GM13977 (cell line): ENCODE measurements at places on chromosomes 1 and 21.

DNA sequence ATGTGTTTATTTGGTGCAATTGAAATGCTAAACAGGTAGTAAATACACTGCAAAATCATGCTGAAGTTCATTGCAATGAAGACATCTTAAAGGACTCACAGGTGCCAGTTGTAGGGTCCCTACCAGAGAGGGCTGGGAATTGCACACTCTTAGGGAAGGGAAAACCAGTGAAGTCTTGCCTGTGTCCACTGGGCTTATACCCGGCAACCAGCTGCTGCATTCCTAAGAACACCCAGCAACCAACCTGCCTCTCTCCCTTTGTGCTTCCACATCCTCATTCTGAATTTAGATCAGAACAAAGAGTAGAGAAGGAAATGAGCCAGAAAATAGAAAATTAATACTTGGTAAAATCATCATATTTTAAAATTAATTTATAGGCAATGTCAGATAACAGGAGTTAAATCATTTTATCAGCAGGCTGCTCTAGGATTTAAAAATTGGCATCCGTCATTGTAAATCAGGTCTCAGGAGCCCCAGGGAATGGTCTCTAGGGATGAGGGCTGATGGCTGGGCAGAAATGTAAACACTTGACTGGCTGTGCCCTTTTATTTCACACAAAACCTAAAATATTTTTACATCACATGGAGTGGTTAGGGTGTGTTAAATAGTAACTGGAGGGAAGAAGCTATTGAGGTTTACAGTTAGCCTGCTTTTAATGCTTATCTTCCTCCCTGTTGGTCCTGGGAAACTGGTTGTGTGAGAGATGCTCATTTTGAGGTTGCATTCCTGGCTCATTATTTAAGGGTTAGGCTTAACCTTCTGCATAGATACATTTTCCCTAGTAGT, 31.3 kb downstream of the PTGFRN start:
- DNase-seq: no peak

GRCh38 chr1:78759881-78760280, 110.2 kb downstream of the IFI44 start:
- DNase-seq: no peak

GRCh38 chr1:155173478-155174323, at the start of gene TRIM46:
Gene TRIM46 (plus strand): TSS chr1:155173849. CDS start chr1:155173967, 118 bp downstream.
- DNase-seq: peak; percentile 83

DNA sequence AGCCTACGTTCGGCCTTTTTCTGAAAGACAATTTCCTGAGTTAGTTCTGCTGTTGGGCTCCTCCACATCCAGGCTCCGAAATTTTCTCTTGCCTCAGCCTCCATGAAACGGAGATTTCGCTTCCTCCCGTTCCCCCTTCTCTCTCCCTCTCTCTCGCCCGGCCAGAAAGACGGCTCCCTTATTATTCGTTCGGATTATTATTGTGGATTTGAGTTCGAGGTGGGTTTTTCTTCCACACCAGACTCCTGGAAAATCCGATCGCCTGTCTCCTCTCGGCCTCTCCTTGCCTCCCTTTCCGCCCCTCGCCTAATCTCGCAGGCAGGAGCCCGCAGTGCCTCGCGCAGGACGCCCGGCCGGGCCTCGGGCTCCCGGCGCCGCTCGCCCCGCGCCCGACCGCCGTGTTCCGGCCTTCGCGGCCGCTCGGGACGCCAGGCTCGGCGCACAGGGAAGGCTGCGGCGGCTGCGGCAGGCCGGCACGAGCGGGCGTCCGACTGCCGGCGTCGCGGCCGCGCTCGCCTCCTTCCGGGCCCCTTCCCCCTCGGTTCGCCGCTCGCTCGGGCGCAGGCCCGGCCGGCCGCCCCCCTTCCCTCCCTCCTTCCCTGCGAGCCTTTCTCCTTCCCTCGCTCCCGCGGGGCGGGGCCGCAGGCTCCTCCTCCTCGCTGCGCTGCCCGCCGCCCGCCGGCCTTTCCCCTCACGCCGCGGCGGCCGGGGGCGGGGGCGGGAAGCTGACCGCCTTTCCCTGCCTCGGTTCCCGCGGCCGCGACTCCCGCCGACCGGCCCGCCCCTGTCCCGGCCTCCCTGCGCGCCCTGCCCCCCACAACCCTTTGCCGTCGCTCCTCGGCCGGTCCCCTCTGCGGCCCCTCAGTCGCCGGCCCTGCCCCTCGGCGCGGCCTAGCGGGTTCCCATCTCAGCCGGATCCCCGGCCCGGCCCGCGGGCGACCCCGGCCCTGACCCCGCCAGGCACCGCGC, at the start of gene ARHGEF11:
Gene ARHGEF11, minus strand, starts transcription at position 493 of the 969 bp plus-strand sequence. CDS start 1,412 bp downstream, outside the sequence.
- peak; percentile 84 for DNase-seq

GRCh38 chr1:8742022-8742924, 75.2 kb downstream of the RERE start:
- DNase-seq: no peak

DNA sequence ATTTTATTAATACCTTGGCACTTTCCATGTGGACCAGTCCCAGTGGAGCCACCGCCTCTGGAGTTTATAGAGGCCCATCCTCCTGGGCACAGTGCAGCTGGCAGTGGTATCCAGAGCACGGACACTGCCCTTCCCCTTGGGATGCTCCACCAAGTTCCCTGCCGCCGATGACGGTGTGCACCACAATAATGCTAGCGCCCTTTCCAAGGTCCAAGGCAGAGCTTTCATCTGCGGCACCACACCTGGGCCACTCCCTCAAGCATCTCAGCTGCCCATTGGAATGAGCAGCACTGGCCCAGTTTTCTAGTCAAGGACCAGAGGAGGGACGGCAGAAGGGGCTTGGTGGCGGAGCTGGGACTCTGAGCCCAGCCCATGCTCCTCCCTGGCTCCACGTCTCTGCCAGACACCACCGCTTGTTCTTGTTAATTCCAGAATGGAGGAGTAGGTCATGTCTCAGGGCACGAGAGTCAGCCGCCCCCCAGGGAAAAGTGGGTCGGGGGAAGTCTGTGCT, 24.5 kb downstream of the SIM2 start:
- no peak for DNase-seq

DNA sequence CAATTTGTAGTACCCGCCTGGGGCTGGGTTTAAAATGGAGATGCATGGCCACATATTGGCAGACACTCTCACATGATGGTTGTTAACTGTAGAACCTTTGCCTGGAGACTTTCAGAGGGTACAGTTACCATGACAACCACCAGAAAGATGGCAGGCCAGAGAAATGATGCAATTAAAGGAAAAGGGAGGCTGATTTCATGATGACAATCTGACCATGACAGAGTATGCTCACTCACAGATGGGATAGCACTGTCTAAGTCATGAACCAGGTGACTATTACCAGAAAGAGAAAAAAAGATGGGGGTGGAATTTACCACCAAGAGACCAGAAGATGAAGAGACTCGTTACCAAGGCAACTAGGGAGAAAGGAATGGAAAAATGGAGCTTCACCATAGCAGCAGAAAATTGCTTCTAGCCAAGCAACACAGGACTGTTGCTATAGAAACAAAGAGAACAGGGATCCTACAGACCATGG, 3.5 kb upstream of the TRIT1 start:
- DNase-seq: no peak

DNA sequence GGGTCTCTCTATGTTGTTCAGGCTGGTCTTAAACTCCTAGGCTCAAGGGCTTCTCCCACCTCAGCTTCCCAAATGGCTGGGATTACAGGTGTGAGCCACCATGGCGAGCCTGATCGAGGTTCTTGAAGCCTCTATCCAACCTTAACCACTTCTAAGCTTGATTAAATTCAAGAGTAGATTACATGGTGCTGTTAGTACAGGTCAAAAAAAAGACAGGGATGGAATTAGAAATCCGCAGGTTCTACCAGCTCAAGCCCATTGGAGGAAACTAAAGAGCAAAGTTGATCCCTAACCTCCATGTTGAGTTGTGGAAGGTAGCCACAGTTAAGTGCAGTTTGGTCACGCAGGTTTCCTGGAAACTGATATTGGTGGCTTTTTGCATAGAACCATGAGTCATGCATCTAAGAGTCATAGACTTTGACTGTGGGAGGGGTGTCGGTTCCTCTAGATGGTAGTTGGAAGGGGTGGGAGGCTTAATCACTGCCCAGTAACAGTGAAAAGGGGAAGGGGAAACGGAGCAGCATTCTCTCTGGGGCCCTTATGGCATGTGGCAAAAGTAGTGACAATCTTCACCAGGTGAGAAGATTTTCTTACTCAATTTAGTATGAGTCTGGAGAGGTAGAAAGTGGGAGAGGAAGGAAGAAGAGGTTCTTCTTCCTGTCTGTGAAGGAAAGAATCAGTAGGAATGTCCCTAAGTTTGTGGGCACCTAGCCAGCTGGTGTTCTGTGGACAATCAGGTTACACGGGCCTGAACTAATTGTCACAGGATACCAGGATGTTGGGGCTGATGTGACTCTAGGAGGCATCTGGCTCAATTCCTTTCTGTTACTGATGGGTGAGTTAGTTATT, 7.0 kb downstream of the CD53 start:
- peak; percentile 25 for DNase-seq

- DNase-seq: no peak
Measured at GRCh38 chr1:100785470-100786052, 66.0 kb downstream of the VCAM1 start.

- DNase-seq: no peak
Measured at GRCh38 chr1:221865808-221866207, 123.9 kb upstream of the DUSP10 start.

GRCh38 chr1:92848201-92848600, 16.4 kb downstream of the RPL5 start:
- no peak for DNase-seq

- no peak for DNase-seq
Measured at GRCh38 chr1:186841599-186841998, 12.8 kb downstream of the PLA2G4A start.

- no peak for DNase-seq
Measured at GRCh38 chr1:180842052-180842451, 70.6 kb upstream of the KIAA1614 start.

- DNase-seq: peak; percentile 17
Measured at GRCh38 chr1:64933296-64934070, 32.9 kb downstream of the JAK1 start.

DNA sequence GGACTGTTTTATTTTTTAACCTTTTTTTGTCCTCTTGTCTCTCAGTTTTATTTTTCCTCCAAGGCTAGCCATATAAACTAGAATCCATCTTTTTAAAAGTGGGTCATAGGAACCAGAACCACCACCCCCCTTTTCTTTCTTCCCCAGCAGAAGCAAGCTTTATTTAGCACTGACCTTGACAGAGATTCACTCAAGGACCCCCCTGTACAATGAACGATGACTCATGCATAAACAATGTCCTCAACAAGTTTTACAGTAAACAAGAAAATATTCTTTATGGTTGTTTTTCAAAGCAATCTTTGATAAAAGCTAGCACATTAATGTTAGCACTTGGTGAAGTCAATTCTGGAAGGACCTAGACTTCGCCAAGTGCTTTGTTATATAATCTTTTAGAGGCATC, 14.1 kb downstream of the PKN2 start:
- DNase-seq: no peak

DNA sequence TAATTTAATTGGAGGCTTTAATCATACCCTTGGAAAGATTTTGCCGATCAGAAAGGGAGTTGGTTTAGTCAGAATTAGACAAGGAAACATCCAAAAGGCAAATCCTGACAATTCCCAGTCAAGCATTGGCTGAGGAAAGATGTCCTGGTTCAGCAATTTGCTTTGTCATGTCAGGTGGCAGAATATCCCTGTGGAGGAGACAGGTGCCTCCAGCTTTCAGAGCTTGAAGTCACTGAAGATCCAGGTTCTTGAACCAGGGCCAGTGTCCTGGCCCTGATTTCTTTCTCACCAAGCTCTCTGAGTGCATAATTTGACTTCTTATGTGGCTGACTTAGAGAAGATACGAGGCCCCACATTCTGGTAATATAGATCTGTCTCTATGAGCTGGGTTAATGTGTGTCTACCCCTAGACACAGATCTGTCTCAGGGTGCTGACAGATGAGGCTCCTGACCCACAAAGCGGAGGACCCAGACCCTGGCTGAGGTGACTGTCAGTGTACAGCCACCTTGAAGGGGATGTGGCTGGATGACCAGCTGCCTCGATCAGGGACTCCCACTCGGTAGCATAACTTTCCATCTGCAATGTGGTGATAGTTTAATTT, 118.9 kb downstream of the HHAT start:
- DNase-seq: no peak

DNA sequence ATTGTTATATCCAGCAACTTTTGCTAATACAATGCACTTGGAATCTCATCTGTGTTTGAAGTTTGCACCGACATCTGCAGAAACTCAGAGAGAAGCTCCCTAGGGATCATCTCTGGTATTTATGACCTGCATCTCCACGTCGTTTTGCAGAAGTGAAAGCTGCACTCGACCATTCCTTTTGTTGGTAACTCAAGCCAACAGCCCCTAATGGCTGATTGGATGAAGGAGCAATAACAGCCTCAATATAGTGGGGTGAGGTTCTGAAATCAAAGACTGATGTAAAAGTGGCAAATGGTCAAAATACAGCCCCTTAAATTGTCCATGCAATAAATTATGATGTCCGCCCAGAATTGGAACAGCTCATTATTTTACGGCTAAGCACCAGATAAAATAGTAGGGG, 344.2 kb upstream of the KAZN start:
- DNase-seq: no peak

DNA sequence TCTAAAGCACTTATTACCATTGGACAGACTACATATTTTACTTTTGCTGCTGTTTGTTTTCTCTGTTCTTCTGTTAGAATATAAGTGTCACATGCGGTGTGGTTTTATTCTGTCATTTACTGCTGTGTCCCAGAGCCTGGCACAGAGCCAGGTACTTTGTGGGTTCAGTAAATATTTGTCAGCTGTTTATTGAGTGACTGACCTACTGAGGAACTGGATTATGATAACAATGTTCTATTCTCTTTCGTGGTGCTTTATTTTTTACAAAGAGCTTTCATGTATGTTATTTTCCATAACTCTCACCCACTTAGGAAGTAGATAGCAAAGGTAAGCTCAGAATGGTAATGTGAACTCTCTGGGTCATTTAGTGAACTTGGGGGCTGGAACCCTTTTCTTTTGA, 118.8 kb downstream of the RWDD3 start:
- no peak for DNase-seq

DNA sequence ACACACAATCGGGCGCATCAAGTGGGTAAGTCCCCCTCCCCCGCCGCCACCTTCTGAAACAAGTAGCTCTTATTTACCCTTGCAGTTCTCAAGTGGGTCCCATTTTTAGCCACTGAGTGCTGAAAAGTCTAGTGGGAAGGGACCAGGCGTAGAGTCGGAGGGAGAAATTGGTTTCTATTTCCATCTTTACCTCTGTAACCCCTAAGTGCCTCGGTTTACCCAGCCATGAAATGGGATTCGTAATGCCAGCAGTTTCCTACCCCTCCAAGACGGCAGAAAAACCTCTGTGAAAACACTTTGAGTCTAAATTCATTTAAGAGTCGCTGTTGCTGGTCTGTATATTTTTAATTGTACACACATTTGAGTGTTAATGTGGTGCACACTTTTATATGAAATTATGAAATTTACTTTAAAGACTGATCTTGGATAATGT, 928 bp downstream of the TLCD4 start:
- no peak for DNase-seq

DNA sequence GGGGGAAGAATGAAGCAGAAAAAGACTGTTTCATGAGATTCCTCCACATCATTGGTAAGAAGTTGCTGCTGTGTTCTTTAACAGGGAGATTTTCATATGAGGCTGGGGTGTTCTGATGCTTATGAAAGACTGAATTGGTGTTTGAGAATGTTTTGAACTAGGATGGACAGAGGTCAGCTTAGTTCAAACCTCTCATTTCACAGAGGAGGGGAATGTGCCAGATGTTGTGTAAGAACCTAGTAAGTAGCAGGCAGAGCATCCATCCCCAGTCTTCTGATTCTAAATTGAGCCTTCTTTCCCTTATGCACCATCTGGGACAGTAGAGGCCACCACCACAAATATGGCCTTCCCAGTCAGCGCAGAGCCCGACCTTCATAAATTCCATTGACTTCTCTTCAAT, 43.7 kb downstream of the SAMD13 start:
- no peak for DNase-seq

- no peak for DNase-seq
Measured at GRCh38 chr1:242187171-242187570, 188.3 kb upstream of the MAP1LC3C start.
